CD4-positive, alpha-beta T cell treated with Interleukin-2 at 100 ng/mL for 4 hours (primary cell): ENCODE measurements at places on chromosomes 6 and 20.

DNA sequence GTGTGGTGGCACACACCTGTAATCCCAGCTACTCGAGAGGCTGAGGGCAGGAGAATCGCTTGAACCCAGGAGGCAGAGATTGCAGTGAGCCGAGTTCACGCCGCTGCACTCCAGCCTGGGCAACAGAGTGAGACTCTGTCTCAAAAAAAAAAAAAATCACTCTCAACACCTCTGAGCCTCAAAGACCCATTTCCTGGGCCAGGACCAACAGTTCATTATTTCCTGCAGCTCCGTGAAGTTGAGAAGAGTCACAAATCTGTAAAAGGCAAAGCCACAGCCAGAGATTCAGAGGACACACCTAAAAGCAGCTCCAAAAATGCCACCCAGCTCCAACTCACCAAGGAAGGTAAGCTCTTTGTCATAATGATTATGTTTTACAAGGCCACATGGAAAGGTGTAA is 15.2 kb upstream of the NOP56 start:
- DNase-seq = peak; percentile 13

GRCh38 chr6:35497571-35498421 is 917 bp upstream of the TEAD3 start:
- DNase-seq = peak; percentile 33

- DNase-seq = no peak
Measured at GRCh38 chr6:162873537-162873936, 145.8 kb downstream of the PACRG start.

- DNase-seq = no peak
Measured at GRCh38 chr6:165223736-165224135, 85.7 kb downstream of the C6orf118 start.

DNA sequence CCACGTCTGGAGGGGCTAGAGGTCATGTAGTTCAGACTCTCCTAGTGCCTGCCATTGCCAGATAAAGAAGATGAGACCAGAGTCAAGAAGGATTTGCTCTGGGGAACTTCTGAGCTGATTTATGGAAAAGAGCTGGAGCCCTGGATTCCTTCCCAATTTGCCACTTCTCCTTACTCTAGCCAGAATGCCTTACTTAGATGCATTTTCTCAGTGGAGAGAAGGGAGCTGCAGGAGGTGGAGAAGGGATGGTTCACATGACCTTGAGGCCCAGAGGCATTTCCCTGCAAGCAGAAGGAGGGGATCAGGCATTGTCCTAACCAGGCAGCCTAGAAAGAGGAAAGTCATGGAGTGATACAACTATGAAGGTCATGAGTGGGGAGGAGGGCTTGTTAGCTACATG is 122.2 kb downstream of the UNC5CL start:
- no peak for DNase-seq

DNA sequence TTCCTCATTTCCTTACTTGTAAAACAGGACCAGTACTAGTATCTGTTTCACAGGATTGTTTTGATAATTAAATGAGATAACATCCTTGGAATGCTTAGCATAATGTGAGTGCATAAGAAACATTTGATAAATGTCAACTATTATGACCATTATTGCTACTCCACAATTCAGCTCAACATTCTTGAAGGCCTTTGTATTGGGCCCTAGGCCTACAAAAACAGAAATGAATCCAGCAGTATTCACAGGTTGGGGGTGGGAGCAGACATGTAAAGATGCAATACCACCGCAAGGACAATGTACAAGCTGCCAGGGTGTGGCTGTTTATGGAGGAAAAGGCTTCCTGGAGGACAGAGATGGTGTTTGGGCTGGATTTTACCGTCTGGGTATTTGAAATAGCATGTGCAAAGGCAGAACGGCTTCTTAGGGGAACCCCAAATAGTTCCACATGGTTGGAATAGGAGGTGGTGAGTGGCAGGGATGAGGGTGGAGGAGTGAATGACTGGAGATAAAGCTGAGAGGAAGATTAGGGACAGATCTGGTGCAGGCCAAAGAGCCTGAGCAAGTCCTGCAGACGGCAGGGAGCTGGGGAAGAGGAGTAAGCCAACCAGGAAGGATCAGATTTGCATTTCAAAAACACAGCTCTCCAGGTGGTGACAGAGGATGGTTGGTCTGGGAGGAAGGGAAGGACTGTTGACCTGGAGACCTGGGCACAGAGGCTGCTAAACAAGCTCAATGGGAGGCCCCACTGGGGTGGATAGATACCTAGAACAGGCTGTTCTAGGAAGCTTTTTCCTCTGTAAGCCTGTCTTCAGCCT is 57.0 kb upstream of the EPB41L1 start:
- no peak for DNase-seq

DNA sequence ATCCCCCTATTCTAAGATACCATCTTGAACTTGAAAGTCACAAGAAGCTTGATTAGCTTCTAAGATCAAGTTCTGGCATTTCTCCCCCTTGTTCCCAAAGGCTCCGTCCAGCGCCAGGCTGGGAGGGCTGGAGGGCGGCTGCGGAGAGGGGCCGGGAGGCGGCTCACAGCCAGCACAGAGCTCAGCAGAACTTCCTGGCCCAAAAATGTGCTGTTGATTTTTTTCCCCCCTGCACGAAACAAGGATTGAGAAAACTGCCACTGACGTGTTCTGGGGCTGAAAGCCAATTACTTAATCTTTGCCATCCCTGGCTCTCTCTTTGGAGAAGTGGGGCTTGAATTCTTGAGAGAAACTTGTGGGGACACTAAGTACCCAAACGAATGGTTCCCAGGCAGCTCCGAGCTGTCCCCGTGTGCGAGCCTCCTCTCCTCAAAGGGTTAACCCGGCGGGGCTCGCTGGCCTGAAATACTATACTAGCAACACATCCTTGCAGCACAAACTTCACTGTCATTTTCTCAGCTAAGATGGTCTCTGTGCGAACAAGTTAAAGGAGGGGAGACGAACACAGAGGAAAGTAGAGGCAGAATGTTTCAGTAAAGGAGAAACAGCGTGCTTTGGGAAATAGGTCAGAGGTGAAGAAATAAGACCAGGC is 452 bp downstream of the TRAF3IP2 start:
- DNase-seq = peak; percentile 15

- DNase-seq = no peak
Measured at GRCh38 chr6:116369540-116369939, 1.2 kb upstream of the DSE start.

GRCh38 chr6:116316772-116317467 is 37.2 kb upstream of the TSPYL1 start:
- DNase-seq = no peak

DNA sequence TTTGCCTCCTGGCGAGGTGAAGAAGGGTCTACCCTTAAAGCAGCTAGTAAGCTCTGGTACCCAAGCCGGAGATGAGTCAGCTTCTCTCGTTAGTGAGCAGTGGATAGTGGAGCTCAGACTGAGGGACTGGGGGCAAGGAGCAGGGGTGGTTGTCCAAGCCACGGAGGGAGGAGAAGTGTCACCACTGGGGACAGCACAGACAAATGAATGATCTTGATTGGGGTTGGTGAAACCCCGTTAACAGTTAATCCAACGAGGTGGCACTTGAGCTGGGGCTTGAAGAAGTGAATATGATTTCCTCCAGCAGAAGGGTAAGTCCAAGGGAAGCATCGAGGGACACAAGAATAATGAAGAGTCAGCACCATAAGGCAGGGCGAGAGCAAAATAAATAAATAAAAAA is 43.0 kb downstream of the JARID2 start:
- DNase-seq = no peak

- DNase-seq = no peak
Measured at GRCh38 chr6:26272171-26272637, 92.8 kb upstream of the BTN3A2 start.

DNA sequence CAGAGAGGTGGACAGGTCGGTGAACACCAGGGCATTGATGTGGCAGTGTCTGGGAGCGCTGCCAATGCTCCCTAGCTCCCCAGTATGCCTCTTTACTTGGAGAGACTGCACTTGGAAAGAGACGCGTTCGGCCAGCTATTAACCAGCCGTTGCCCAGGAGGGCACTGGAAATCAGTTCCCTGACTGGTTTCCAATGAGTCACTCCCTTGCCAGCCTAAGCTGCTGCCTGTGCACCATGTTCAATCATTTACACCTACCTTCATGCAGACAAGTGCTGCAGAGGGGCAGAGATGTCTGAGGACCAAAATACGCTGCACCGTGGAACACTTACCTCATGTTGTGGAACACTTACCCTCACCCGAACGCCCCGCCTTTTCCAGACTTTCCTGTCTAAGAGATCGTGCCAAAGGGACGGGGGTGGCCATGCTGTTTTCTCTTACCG is 151.6 kb downstream of the SOBP start:
- no peak for DNase-seq

GRCh38 chr6:116439522-116440051 is 21.6 kb upstream of the CALHM6 start:
- DNase-seq = no peak

DNA sequence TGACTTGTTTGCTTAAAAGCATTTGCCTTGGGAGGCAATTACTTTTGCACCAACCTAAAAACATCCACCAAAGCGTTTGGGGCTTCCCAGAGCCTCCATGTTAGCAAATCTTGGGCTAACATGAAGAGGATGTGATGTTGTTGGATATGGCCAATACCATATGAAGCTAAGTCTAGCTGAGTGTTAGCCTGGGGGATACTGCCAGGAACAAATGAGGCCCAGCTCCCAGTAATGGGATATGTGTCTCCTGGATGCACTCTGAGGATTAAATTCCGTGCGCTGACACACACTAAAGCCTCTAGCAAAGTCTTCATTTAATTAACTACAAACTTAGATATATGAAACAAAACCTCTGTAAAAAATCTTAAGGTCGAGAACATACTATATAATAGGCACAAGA is 35.3 kb upstream of the HBS1L start:
- DNase-seq = no peak

DNA sequence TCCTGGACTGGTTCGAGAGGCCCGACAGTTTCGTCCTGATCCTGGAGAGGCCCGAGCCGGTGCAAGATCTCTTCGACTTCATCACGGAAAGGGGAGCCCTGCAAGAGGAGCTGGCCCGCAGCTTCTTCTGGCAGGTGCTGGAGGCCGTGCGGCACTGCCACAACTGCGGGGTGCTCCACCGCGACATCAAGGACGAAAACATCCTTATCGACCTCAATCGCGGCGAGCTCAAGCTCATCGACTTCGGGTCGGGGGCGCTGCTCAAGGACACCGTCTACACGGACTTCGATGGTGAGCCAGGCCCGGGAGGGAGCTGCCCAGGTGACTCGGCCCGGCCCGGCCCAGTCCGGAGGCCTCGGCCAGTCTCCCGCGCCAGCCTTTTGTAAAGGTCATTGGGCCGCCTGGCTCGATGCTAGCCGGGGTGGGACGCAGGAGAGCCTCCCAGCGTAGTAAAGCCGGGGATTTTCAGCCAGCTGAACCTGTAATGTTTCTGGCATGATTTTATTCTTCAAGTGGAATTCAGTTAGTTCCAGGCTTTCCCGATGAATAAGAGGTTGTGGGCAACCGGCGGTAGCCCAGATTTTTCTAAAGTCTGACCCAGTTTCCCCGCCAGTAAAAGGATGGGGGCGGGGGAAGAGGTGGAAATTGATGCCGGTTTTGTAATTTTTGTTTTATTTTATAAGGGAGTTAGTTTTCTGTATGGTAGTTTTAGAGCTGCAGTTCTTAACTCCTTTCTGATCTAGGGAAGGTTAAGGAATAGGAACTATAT is 1.4 kb downstream of the PIM1 start:
- DNase-seq = peak; percentile 40

GRCh38 chr20:44942264-44942973 is 17.8 kb downstream of the TOMM34 start:
- no peak for DNase-seq

GRCh38 chr6:3421791-3422434 is 34.9 kb downstream of the SLC22A23 start:
- DNase-seq = no peak

- no peak for DNase-seq
Measured at GRCh38 chr6:169824848-169825557, 73.6 kb downstream of the ERMARD start.

- DNase-seq = no peak
Measured at GRCh38 chr6:160118620-160119229, 2.9 kb upstream of the SLC22A1 start.

DNA sequence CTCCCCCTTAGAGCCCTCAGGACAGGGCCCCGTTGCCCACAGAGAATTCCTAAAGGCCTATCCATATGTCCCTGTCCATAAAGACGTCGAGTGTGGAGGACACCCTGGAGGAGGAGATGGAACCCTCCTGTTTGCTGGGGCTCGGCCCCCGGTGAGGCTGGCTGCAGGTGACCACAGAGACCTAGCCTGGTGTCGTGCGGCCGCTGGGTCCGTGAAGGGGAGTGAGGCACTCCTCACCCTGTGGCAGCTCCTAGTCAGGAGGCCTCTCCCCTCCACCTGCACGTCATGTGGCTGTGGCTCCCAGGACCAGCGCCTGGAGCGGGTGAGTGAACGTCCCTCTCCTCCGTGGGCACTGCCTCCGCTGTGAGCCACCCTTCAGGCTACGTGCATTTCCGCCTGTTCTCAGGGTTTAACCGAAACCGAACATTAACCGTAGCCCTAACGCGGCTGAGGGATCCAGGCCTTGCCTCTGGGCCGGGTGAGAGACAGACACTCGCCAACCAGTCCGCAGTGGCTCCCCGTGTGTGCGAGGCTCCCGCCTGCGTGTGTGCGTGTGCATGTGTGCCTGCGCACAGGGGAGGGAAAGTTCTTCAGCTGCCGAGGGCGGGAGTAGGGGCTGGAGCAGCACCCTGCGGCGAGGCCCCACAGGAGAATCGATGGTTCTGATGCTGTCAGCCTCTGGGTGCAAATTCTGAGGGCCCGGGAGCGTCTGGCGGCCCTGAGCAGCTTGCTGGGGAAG is 5.9 kb upstream of the TCEA2 start:
- no peak for DNase-seq

DNA sequence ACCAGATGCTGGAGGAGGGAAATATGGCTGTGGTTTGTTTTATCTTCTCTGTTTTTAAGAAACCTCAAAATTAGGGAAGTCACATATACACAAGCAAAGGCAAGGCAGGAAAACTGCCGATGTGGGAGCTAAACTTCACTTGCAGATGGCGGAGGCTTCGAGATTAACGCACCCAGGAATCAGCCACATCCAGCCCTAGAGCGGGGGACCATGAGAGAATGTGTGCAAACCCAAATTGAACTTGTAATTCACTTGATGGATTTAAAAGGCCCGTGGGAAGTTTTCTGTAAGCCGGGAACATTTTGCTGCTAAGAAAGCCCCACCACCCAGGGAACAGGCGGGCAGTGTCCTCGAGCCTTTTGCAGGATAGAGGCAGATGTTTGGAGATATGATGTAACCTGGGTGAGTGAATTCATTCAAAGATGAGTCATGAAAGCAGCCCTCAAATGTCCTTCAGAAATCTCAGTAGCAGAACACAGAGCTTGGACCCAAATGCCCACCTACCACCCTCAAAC is 39.9 kb downstream of the PREX1 start:
- DNase-seq = no peak

GRCh38 chr20:33653900-33654596 is 8.1 kb upstream of the C20orf144 start:
- no peak for DNase-seq
